ENCODE measurements at places on chromosomes 1 and 21.

GRCh38 chr1:51897699-51898031, 19.1 kb upstream of the NRDC start:
- no peak for DNase-seq

GRCh38 chr1:96580920-96581319, 140.7 kb upstream of the PTBP2 start:
- no peak for DNase-seq

- no peak for DNase-seq
These were observed 415.2 kb upstream of the DAB1 start for GRCh38 chr1:57839067-57839466.

GRCh38 chr1:211267204-211267857, 8.2 kb downstream of the RCOR3 start:
- DNase-seq: no peak

DNA sequence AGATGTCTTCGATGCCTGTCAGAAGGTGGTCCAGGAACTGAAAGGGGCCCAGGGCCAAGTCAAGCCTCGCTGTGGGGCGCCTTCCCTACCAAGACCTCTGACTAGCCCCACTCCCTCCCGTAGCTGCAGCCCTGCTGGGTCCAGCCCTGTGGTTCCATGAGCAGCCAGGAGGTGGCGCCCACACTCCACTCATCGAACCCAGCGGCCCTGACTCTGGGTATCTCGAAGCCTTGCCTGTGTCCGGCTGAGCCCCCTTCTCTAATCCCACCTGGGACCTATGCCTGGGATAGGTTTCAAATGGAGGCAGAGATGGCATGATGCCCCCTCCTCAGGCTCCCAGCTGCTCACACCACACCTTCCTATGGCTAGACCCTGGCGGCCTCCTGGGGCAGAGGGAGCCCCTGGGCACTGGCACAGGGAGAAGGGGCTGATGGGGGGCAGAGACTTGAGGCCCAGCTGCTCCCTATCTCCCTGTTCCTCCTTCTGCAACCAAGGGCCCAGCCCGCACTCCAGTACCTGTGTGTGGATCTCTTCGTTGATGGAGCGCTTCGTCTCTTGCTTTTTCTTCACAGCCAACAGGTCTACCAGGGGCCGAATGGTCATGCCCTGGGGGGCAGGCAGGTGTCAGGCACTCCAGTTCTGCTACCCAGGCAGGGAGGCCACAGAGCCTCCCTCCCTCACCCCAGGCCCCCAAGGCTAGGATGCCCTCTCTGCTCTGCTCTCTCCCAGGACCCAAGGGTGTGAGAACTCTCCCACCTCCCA, 52.0 kb downstream of the SLC9A1 start:
- DNase-seq: peak; percentile 95
